ENCODE measurements at places on chromosomes 2 and 18.

DNA sequence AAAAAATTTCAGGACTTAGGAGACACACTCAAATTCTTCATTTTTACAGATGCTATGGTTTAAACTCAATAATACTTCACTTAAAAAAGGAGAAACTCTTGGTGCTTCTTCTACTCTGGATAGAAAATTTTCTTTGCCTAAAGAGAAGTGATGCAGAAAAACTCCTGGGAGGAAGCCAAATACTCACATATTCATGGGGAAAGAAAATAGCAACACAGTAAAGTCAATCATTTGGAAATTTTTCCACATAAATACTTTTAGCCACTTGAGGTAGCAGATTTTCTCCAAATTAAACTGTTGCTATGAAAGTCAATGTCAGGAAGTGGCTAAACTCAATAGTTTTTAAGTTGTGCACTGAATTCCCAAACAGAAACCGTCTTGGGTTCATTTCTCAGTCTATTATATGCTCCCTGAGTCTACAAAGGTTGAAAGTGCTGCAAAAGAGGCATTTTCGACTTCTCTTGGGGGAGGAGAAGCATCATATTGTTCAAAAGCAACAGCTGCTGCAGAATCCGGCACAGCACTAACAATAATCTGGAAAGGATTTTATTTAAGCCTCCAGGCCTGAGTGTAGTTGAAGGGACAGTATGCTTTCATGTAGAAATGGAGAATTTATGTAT lies 81.1 kb downstream of the UPP2 start:
- no peak for DNase-seq

- no peak for DNase-seq
Measured at GRCh38 chr2:138430181-138430580, 71.4 kb upstream of the SPOPL start.

- no peak for DNase-seq
Measured at GRCh38 chr2:85179541-85179940, 46.3 kb downstream of the TCF7L1 start.

GRCh38 chr18:63567276-63567675 lies 19.9 kb upstream of the SERPINB13 start:
- no peak for DNase-seq

- no peak for DNase-seq
Measured at GRCh38 chr18:70181015-70181414, 24.5 kb downstream of the RTTN start.

GRCh38 chr18:56470406-56471351 lies 167.7 kb downstream of the TXNL1 start:
- no peak for DNase-seq

DNA sequence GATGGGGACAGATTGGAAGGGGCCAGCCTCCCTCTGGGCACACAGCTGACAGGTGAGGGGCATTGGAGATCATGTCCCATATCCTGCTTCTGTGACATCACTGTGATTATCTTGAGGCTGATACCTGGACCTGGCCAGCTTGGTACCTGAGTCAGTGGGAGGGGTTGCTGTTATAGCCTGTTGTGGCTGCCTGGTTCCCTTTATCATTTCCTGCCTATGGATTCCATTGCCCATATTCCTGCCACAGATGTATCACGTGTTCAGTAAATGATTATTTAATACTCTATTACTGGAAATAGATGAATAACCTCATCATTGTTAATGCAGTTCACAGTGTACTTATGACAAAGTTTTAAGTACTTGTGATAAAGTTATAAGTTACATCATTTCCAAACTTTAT lies 7.8 kb upstream of the SCYGR1 start:
- no peak for DNase-seq

DNA sequence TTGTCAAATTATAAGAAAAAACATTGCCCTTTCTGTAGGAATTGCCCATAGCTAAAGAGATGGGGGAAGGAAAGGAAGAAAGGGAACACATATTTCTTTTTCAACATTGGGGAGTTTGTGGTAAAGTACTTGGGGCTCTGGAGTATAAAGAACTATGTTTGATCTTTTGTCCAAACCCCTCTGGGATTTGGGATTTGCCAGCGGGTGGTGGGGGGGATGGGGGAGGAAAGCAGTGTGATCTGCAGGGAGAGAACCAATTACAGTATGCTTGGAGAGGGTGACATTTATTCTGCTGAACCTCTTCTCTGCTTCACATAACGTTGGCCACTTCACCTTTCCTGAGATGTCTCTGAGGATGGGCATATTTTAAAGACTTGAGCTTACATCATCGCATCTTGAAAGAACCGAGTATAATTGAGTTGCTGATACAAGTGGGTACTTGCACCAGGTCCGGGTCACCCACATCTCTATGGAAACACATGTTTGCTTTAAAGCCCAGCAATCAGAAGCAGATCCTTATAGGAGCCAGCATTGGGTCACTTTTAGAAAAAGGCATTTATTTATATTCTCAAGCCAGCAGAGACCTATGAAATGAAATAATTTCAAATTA lies 73.1 kb downstream of the SPATS2L start:
- DNase-seq: no peak

- no peak for DNase-seq
Measured at GRCh38 chr2:230312638-230313037, 14.4 kb upstream of the SP140L start.

GRCh38 chr2:86790676-86791572 lies at the start of gene CD8A:
TSS of gene CD8A (minus strand) at chr2:86790913. CDS start at chr2:86790825, 88 bp downstream.
- DNase-seq: peak; percentile 43

- DNase-seq: no peak
Measured at GRCh38 chr2:46309052-46309953, 12.1 kb downstream of the EPAS1 start.

DNA sequence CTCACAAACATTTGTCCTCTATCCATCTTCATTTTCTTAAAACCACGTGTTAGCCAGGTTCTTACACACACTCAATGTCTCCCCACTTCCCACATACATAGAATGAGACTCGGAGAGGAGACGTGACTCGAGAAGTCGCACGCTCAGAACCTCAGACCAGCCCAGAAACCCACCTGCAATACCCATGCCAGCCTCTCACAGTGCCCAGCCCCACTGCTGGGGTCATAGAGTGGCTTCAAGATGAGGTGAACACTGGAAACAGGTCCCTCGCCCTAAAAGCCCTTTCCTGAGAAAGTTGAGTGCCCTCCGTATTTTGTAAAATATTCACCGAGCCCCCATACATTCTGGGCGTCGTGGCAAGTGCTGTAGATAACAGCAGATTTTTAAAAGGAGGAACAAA lies 487.4 kb downstream of the EIPR1 start:
- no peak for DNase-seq

- DNase-seq: no peak
Measured at GRCh38 chr2:56170504-56170903, 13.3 kb upstream of the CCDC85A start.

DNA sequence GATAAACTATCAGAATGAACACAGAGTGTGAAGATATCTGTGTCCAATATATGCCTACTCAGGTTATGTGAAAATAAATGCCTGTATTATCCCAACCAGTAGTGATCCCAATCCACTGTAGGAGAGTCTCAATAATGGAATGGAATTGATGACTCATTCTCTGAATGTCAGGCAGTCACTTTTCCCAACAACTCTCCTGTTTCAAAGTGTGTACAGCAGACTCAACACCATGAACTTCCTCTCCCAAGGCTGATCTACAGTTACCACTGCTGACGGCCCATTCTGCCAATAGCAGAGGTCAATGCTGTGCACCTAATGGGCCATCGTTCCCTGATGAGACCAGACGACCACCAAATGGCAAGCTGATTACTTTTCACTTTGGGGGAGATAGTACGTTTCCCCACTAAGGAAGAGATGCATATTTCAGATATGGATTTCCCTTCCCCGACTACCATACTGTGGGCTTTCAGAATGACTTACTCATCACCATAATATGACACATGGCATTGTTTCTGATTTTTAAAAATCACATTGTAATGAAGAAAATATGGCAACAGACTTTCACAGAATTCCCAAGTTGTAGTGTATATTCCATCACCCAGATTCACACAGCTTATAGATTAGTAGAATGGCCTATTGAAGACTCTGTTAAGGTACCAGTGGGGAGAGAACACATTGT lies 601.7 kb upstream of the VRK2 start:
- no peak for DNase-seq

GRCh38 chr2:83901317-83901716 lies 557.8 kb downstream of the SUCLG1 start:
- no peak for DNase-seq

DNA sequence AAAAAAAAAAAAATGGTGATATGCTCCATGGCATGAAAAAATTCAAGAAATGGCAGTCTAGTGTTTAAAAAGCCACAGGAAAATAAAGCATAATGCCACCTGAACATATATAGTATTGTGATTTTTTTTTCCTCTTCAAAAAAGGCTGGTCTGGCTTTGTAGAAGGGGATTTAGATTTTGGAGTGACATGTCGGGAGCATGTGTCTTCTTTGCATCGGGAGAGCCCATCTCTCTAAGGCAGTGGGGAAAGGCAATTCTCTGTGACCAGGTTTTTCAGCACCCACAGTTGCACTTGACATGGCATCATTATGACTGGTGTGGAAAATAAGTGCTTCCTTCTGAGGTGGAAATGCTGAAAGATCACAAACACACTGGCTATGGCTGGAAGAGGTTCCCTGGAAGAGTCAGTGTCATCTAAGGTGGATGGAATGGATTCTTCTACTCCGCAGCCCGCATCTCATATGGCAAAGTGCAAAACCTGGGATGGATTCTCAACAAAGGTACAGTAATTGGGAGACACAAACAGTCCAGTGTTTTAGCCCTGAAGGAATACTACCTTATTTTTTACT lies 172.5 kb downstream of the AGAP1 start:
- DNase-seq: no peak
